ENCODE measurements at places on chromosomes 6 and 20.

- DNase-seq: no peak
Observed at GRCh38 chr6:154274168-154274567, 82.4 kb downstream of the IPCEF1 start.

- no peak for DNase-seq
Observed at GRCh38 chr6:16850681-16851026, 89.4 kb upstream of the ATXN1 start.

- DNase-seq: no peak
Observed at GRCh38 chr20:9028419-9028818, 40.5 kb upstream of the PLCB4 start.

GRCh38 chr20:34449674-34450592 is 66.3 kb upstream of the DYNLRB1 start:
- DNase-seq: no peak

- no peak for DNase-seq
Observed at GRCh38 chr6:135306740-135307420, 125.8 kb downstream of the MYB start.

DNA sequence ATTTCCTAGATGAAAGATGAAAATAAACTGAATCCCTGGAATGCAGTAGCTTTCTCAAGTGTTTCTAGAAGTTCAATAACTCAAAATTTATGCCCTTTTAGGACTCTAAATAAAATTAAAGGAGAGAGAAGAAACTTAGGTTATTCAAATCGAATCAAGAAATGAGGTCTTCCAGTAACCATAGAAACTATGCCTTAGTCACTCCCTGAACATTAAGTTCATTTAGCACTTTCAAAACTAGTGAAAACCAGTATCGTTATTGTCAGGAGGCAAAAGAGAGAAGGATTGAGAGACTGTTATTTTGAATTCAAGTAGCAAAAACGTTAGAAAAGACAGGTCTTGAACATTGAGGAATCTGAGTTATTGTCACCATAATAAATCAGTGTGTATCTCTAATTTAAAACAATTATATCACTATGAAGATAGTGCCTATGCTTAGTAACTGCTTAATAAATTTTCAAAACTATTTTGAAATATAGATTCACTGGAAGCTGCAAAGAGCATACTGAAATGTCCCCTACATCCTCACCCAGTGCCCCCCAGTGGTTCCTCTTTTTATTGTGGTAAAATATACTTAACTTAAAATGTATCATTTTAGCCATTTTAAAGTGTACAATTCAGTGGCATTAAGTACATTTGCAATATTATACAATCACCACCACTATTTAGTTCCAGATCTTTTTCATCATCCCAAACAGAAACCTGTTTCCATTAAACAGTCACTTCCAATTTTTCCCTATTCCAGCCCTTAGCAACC is 4.6 kb downstream of the RPP21 start:
- no peak for DNase-seq

- no peak for DNase-seq
Observed at GRCh38 chr6:36793913-36794712, 45.1 kb downstream of the CPNE5 start.

DNA sequence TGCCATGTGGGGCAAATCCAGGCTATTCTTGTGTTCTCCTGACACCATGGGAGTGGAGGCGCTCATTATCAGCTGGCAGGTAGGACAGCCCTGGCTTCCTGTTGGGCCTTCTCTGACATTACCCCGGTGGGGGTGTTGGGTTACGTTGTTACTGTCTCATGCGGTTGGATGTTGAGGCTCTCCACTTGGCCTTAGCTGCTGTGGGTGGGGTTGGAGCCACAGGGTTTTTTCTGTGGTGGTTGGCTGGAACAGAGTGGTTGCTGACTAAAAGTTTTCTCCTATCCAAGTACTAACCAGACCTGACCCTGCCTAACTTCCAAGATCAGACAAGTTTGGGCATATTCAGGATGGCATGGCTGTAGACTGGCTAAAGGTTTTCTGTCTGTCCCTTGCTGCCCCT is 20.2 kb downstream of the RIPK1 start:
- no peak for DNase-seq

GRCh38 chr6:81683912-81684311 is 68.6 kb downstream of the TENT5A start:
- DNase-seq: no peak

DNA sequence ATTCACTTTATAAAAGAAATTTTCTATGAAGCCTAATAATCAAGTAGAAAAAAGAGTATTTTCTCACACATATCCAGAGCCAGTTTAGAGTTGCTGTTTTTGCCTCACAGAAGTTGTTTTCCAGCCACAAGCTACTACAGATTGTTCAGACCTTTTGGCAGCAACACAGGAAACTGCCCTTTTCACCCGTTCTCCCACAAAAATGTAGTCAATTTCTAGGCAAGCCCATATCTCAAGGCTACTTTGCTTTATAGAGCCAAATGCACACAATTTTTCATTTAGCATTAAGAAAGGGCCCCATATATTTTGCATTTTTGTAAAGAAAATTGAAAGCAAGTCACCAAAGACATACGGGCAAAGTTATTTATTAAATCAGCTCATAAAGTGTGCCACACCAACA is 49.5 kb downstream of the EPB41L2 start:
- DNase-seq: no peak

- DNase-seq: no peak
Observed at GRCh38 chr6:123712831-123713230, 76.1 kb upstream of the TRDN start.

DNA sequence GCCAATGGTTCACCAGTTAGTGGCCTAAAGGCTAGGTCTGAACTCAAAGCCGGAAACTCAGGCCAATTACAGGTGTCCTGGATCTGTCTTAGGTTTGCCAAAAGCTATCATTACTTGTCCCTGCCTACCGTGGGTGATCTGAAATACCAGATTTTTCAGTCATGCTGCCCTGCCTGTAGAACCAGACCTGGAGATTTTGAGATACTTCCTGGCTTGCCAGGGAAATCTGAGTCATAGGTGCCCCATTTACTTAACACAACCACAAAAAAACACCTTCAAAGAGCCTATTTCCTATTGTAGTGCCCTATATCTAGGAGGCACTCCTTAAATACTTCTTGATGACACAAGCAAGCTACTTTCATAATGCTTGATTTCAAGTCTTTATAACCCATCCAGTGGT is 13.9 kb upstream of the RANBP9 start:
- no peak for DNase-seq

DNA sequence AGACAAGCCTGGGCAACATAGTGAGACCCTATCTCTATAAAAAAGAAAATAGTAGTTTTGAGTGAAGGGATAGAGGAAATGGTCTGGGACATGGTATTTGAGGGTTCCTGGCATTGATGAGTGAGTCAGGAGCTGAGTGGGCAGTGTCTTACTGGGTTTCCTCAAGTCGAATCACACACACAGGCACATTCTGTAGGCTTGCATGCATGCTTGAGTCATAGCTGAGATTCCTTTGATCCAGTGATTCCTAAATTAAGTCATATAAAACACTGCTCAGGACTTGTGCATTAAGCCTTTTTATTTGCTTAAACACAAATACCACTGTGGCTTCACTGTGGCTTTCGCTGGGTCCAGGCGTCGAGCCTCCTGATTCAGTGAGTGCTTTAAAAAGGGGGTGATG is 71.8 kb upstream of the TMEM181 start:
- no peak for DNase-seq

DNA sequence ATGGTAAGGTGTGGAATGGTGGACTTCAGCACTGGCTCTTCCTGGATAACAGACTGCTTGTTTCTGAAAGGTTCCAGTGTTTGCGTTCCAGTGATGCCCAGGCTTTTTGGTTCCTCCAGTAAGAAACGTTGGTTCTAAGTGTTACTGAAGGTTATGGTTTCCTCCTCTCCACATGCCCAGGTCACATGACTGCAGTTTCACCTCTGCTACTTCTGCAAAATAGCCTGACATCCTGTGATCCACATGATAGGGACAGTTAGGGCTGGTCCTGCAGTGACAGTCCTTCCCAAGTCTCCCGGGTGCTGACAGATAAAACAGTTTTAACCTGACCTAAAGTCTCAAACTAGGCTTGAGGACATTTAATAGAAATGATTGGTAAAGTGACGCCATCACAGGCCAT is 132.2 kb upstream of the CST7 start:
- DNase-seq: no peak

GRCh38 chr6:136783495-136784270 is 8.6 kb downstream of the MAP3K5 start:
- no peak for DNase-seq

- no peak for DNase-seq
Observed at GRCh38 chr6:71082033-71082650, 125.3 kb upstream of the B3GAT2 start.

DNA sequence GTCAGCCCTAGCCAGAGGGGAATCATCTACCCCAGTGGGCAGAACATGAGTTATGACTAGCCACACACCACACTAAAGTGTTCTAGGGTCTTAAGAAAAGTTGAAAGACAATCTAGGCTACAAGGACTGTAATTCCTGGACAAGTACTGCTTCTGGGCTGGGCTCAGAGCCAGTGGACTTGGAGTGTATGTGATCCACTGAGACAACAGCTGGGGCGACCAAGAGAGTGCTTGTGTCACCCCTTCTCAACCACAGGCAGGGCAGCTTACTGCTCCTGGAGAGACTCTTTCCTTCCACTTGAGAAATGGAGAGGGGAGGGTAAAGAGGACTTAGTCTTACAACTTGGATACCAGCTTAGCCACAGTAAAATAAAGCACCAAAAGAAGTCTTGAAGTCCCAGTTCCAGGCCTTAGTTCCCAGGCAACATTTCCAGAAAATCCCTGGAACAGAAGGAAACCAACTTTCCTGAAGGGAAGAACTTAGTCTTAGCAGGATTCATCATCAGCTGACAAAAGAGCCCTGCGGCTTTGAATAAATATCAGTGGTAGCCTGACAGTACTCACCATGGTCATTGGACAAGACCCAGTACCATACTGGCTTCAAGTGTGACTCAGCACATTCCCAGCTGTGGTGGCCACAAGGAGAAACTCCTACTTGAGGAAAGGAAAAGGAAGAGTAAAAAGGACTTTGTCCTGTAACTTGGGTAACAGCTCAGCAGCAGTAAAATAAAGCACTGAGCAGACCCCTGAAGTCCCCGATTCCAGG is 355.1 kb upstream of the ADGRB3 start:
- no peak for DNase-seq

All from activated naive CD4-positive, alpha-beta T cell (primary cell).